Fibroblast of the aortic adventitia (primary cell): ENCODE measurements at places on chromosomes 3 and 15. TPM values are rescaled to one million over a fixed set of nuclear protein-coding genes. Genes with fewer than 3 reads are reported as not detected.

GOLGA8K gene
- 0.65 TPM in 1 of 2 replicates, not detected in the other for total RNA-seq

KLHL40 gene
- total RNA-seq: not detected in 2 replicates

IQCF6 gene
- total RNA-seq: not detected in 2 replicates

SEMA3G gene
- 0.49 TPM in 1 of 2 replicates, not detected in the other for total RNA-seq

GRIP2 gene
- 0.90 TPM in 2 replicates for total RNA-seq

NPAP1 gene
- total RNA-seq: 0.16 TPM in 1 of 2 replicates, not detected in the other

MCTP2 gene
- total RNA-seq: 3.9 and 6.0 TPM in 2 replicates

MEGF11 gene
- total RNA-seq: 0.36 TPM in 1 of 2 replicates, not detected in the other

CELF6 gene
- total RNA-seq: 0.18 and 1.6 TPM in 2 replicates

GP9 gene
- not detected in 2 replicates for total RNA-seq

ALPK3 gene
- total RNA-seq: 0.18 and 0.65 TPM in 2 replicates

RTP3 gene
- not detected in 2 replicates for total RNA-seq

SENP7 gene
- 19.5 and 24.0 TPM in 2 replicates for total RNA-seq

CLDN16 gene
- 0.09 TPM in 1 of 2 replicates, not detected in the other for total RNA-seq

ANKUB1 gene
- total RNA-seq: not detected in 2 replicates

TM6SF1 gene
- total RNA-seq: 0.18 TPM in 1 of 2 replicates, not detected in the other

KCNAB1 gene
- total RNA-seq: 3.3 and 9.2 TPM in 2 replicates

KIF7 gene
- 10.6 and 22.1 TPM in 2 replicates for total RNA-seq

SNX22 gene
- 0.18 and 0.41 TPM in 2 replicates for total RNA-seq

RCCD1 gene
- 10.1 and 22.7 TPM in 2 replicates for total RNA-seq

RTP4 gene
- 2.8 and 2.9 TPM in 2 replicates for total RNA-seq

LDHAL6B gene
- total RNA-seq: not detected in 2 replicates
